ENCODE measurements at places on chromosomes 2 and 18.

DNA sequence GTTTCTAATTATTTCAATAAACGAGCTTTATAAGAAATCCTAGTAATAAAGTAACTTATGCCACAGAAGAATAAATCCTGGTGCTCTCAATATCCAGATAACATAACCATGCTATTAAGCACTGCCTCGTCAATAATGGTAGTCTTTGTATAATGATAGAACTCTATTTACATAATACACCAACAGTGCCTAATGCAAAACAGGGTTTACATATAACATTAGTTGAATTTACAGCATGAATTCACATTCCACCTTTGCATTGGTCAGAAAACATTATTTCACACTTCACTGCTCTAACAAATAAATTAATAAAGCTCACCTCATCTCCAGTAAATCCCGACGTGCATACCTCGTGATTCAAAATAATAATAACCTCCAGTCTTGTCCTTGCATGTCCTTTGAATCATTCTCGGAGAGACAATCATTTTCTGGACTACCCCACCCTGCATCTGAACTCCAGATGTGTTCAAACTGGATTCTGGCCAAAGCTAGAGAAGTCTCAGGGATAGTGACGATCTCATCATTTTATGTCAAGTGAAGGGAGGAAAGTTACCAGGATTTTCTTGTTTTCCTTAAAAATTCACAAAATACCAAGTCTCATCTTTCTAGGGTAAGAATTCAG is 189.2 kb downstream of the NCKAP5 start:
- peak; percentile 73 for DNase-seq

DNA sequence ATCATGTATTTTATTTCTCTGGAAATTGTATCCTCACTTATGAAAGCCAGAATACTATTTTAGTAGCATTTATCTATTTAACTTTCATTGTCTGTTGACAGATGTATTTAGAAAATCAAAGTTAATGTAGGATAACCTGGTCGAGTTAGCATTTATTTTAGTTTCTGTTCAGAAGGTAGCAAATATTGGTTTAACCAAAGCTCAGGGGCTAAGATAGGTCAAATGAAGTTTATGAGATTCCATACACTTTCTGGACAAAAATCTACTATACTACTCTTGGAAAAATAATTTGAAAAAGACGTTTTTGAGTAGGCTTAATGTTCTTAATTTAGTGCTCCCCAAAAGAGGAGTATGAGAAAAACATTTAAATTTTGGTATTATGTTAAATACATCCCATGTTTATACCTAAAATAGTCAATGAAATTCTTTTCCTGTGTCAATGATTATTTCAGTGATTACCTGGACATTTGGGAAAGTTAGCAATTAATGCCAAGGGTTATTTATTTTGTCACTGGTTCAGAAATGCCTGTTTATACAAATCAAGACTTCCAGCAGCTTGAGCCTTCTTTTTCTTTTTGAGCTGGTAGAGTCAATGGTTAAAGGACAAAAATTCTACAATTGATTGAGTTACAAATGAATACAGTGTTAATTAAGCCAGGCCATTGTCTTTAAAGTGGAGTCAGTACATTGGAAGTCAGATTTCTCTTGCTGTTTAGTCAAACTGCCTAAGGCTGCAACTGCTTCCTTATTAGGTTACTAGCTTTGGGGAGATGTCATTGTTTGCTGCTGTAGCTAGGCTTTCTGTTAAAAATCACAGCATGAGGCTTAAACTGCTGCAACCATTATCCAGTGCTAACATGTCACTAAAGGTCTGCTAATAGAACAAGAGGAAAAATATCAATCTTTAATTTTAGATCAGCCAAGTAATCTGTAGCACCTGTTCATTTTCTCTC is 182.3 kb downstream of the CAMKMT start:
- peak; percentile 68 for DNase-seq

DNA sequence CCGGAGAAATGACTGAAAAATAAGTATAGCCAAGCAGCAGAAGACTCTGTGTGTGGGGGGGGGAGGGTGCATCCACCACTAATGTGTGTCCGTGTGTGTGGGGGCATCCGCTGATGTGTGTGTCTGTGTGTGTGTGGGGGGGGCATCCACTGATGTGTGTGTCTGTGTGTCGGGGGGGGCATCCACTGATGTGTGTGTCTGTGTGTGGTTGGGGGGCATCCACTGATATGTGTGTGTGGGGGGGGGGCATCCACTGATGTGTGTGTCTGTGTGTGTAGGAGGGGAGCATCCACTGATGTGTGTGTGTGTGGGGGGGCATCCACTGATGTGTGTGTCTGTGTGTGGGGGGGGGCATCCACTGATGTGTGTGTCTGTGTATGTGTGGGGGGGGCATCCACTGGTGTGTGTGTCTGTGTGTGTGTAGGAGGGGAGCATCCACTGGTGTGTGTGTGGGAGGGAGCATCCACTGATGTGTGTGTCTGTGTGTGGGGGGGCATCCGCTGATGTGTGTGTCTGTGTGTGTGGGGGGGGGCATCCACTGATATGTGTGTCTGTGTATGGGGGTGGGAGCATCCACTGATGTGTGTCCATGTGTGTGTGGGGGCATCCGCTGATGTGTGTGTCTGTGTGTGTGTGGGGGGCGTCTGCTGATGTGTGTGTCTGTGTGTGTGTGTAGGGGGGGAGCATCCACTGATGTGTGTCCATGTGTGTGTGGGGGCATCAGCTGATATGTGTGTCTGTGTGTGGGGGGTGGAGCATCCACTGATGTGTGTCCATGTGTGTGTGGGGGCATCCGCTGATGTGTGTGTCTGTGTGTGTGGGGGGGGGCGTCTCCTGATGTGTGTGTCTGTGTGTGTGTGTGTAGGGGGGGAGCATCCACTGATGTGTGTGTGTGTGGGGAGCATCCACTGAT is 125.0 kb downstream of the NFATC1 start:
- no peak for DNase-seq

- DNase-seq, result no peak
These were observed 308.2 kb upstream of the LRATD1 start for GRCh38 chr2:14324308-14324707.

- peak; percentile 70 for DNase-seq
These were observed 140.8 kb downstream of the AGAP1 start for GRCh38 chr2:235634435-235635158.

All from GM23248 (cell line).